SK-N-SH (cell line): ENCODE measurements at places on chromosomes 16 and 17. TPM values are rescaled to one million over a fixed set of nuclear protein-coding genes. Genes with fewer than 3 reads are reported as not detected.

GRCh38 chr16:49277766-49278566 lies 3.7 kb downstream of the CBLN1 start:
- H3K4me1 ChIP-seq: peaks cover 12% of the 10 kb centered on the region; the same call in 1 of the 2 replicates
- H3K27me3 ChIP-seq: peaks cover 28% of the 10 kb centered on the region
- H3K27ac ChIP-seq: no peak overlapping the region
- DNase-seq: no peak

GRCh38 chr16:24253192-24253591 lies 2.9 kb upstream of the CACNG3 start:
- H3K27me3 ChIP-seq: no peaks in the 10 kb centered on the region
- H3K4me3 ChIP-seq: no peak overlapping the region
- H3K4me1 ChIP-seq: no peaks in the 10 kb centered on the region
- DNase-seq: peak; percentile 68
- H3K36me3 ChIP-seq: no peaks in the 10 kb centered on the region

DNA sequence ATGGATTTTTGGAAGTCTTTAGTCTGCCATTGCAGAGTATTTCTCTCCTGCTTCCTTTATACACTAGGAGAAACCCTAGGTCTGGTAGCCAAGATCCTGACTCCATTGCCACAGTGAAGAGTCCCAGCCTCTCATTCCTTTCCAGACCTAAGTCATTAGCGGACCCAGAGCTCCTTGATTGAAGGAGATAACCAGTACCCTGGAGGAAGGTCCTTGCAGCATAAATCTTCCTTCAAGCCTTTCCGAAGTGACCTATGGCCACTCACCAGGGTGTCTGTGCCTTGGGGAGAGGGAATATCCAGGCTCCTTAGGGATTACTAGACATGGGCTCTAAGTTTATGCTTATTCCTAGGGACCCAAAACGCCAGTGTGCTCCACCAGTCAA lies 35.8 kb downstream of the BCL7C start:
- no peaks in the 10 kb centered on the region for H3K36me3 ChIP-seq
- H3K4me3 ChIP-seq: no peak overlapping the region
- H3K4me1 ChIP-seq: no peaks in the 10 kb centered on the region
- no peak for DNase-seq
- H3K27ac ChIP-seq: no peak overlapping the region

DNA sequence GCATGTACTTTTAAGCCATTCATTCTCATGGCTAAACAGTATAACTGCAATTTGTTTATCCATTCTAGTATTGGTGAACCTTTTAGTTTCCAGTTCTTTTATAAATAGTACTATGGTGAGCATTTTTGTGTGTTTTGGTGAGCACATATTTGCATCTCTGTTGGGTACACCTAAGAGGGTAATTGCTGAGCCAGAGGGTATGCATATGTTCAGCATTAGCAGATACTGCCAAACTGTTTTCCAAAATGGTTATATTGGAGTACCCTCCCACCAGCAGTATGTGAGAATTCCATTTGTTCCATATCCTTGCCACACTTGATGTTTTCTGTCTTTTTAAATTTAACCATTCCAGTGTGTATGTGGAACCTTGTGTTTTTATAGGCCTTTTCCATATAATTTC lies 54.1 kb upstream of the SLC12A3 start:
- H3K27ac ChIP-seq: no peak overlapping the region
- H3K27me3 ChIP-seq: no peaks in the 10 kb centered on the region
- no peak for DNase-seq
- peaks cover 28% of the 10 kb centered on the region for H3K4me1 ChIP-seq

Gene ST6GALNAC2
- 0.57 and 0.94 TPM in 2 replicates for polyA plus RNA-seq

DNA sequence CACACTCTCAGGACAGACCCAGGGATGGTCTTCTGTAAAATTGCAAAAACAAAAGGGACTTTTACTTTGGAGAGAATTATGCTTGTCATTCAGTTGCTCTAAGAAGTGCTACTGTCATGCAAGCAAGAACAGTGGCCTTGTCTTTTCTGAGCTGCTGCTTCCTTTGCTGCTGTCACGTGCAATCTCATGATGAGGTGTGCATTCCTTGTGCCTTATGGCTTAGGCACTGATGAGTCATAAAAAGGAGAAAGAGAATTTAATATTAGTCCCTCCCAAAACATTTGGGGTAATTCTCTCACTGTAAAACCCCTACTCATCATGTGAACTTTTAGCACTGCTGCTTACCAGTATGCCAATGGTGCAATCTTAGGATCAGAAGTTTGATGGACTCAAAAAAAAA lies 2051.3 kb downstream of the TP53TG3F start:
- H3K27me3 ChIP-seq: no peaks in the 10 kb centered on the region
- H3K4me1 ChIP-seq: no peaks in the 10 kb centered on the region
- H3K27ac ChIP-seq: no peak overlapping the region
- H3K4me3 ChIP-seq: no peak overlapping the region
- H3K36me3 ChIP-seq: no peaks in the 10 kb centered on the region
- no peak for DNase-seq

- peaks cover 27% of the 10 kb centered on the region; the same call in 1 of the 2 replicates for H3K4me1 ChIP-seq
- H3K27ac ChIP-seq: no peak overlapping the region; the same call in 1 of the 2 replicates
- DNase-seq: no peak
- H3K36me3 ChIP-seq: no peaks in the 10 kb centered on the region
- H3K4me3 ChIP-seq: no peak overlapping the region
These were observed 18.4 kb downstream of the LDHD start for GRCh38 chr16:75097941-75098901.

DNA sequence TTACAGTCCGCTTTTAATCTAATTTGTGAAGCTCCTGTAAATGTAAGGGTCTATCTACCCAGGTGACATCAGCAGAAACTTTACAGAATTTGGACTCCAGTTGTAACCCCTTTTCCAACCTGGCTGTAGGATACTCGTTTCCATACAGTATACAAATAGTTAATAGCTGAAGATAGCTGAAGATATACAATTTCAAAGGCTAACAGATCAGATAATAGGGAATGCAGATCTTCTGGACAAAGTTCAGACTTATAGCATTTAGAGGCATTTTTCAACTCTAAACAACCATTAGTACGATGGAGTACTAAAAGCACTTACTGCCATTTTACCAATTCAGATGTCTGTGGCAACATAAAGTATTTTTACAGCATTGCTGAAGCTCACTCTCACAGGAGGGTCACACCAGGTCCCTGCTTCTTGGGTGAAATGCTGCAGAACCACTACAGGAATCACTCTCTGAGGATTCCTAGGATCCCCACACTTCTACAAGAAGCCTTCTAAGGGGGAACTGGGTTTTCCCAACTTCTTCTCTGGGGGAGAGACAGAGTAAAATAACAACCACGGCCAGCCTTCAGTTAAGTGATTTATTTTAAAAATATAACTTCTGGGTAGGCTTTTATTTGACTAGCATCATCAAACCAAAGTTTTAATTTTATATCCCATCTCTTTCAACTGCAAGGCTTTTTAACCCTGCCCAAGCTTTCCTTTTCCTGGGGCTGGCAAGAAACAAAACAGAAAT lies 2.9 kb downstream of the VEZF1 start:
- peak overlapping the region; percentile 78 for H3K4me3 ChIP-seq
- peak overlapping the region; percentile 96 for H3K27ac ChIP-seq
- no peak for DNase-seq
- H3K4me1 ChIP-seq: peaks cover 55% of the 10 kb centered on the region

DNA sequence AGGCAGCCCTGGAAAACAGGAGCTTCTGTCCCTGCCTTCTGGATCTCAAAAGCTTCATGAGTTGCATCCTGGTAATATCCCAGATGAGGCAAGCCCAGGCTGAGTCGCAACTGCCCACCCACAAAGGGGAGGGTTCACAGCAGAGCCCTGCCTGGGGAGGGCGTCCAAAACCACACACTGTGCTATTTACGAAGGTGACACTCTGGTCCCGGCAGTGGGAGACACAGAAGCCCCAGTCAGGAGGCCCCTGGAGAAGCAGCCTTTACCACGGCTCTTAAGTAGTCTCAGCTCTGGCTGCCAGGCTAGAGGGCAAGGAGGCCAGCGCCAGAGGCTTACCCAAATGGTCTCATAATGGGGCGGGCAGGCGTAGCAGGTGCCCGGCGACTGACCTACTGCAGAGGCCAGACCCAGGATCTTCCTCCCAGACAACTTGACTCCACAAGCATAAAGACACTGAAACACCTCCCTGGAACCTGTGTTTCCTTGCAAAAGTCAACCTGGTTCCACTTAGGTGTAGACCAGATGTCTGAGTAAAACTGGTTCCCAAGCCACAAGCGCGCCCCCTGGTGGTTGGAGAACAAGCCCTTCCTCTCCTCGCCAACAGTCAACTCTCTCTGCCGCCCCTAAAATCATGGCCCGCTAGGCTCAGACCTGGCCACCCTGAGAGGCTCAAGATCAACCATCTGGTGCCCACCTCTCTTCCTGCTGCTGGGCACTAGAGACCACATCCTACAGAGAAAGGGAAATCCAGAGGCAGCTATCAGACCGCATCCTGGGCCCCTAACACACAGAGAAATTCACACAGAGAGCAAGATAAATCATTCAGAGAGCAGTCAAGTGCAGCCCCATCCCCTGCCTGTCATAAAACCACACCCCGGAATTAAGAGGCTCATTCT lies 5.2 kb downstream of the AXIN2 start:
- H3K4me1 ChIP-seq: peaks cover 13% of the 10 kb centered on the region; the same call in 1 of the 2 replicates
- H3K27ac ChIP-seq: no peak overlapping the region
- H3K27me3 ChIP-seq: no peaks in the 10 kb centered on the region

- H3K36me3 ChIP-seq: no peaks in the 10 kb centered on the region
- H3K27me3 ChIP-seq: no peaks in the 10 kb centered on the region
- no peak overlapping the region for H3K4me3 ChIP-seq
- no peak for DNase-seq
These were observed 7.6 kb downstream of the CYTH1 start for GRCh38 chr17:78774453-78774852.

Gene CX3CL1
- 5.8 and 6.8 TPM in 2 replicates for polyA plus RNA-seq

- DNase-seq: no peak
- H3K4me3 ChIP-seq: no peak overlapping the region
- H3K36me3 ChIP-seq: no peaks in the 10 kb centered on the region
- no peaks in the 10 kb centered on the region for H3K4me1 ChIP-seq
- peak overlapping the region; percentile 70; the same call in 1 of the 2 replicates for H3K27ac ChIP-seq
- no peaks in the 10 kb centered on the region for H3K27me3 ChIP-seq
These were observed 90.5 kb upstream of the HSBP1 start for GRCh38 chr16:83717308-83717707.

DNA sequence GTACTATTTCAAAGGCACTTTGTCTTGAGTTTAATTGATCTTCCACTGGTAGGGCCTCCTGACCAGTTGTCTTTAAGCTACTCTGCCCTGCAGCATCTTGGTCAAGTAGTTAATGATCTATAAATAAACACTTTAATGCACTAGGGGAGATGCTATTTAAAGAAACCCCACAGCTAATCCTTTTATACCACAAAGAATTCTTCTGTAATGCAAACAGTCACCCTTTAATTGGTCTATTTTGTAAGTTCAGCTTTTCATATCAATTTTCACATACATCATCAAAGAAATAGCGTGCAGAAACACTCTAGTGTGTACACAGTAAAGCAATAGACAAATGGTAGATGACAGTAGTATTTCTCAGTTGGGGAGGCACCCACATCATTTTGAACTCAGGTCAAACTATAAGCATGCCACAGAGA lies 70.3 kb downstream of the PMP22 start:
- no peak for DNase-seq
- H3K27ac ChIP-seq: no peak overlapping the region
- H3K36me3 ChIP-seq: no peaks in the 10 kb centered on the region
- no peak overlapping the region for H3K4me3 ChIP-seq

- no peak overlapping the region for H3K4me3 ChIP-seq
- no peaks in the 10 kb centered on the region for H3K4me1 ChIP-seq
- H3K27ac ChIP-seq: no peak overlapping the region
These were observed 55.4 kb downstream of the ABAT start for GRCh38 chr16:8729779-8730334.

Gene CMTM2
- polyA plus RNA-seq: not detected in 2 replicates

GRCh38 chr17:40419559-40420331 lies 2.0 kb upstream of the TOP2A start:
- H3K4me1 ChIP-seq: peaks cover 10% of the 10 kb centered on the region
- no peaks in the 10 kb centered on the region for H3K36me3 ChIP-seq
- DNase-seq: peak; percentile 47
- H3K27ac ChIP-seq: peak overlapping the region; percentile 29; the same call in 1 of the 2 replicates
- no peak overlapping the region for H3K4me3 ChIP-seq
- no peaks in the 10 kb centered on the region for H3K27me3 ChIP-seq

GRCh38 chr17:76432712-76433336 lies 20.1 kb downstream of the UBE2O start:
- H3K27ac ChIP-seq: no peak overlapping the region
- no peaks in the 10 kb centered on the region for H3K27me3 ChIP-seq
- H3K4me1 ChIP-seq: peaks cover 8% of the 10 kb centered on the region; the same call in 1 of the 2 replicates
- no peak for DNase-seq

Gene CMTM1
- 3.1 and 3.7 TPM in 2 replicates for polyA plus RNA-seq

Gene GJC1
- polyA plus RNA-seq: 15.2 and 15.6 TPM in 2 replicates

DNA sequence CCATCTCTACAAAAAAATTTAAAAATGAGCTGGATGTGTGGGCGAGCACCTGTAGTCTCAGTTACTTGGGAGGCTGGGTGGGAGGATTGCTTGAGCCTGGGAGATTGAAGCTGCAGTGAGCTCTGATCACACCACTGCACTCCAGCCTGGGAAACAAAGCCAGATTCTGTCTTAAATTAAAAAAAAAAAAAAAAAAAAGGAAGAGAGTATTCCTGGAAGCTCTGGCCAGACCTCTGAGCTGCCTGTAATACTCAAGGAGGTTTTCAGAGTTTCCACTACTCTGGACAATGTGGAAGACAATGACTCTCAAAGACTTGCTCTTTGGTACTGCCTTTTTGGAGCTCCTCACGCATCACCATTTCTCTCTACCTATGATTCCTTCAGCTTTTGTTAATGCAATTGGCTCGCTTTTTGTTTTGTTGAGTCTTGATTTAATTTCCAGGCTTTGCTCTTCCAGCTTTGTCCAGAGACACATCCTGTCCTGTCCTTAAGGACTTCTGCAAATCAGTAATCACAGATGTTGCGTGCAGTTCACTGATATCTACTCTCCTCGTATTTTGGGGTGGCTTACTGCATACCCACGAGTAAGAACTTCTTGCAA lies 10.8 kb downstream of the CHD9 start:
- no peaks in the 10 kb centered on the region for H3K27me3 ChIP-seq
- DNase-seq: no peak

- H3K27me3 ChIP-seq: no peaks in the 10 kb centered on the region
- DNase-seq: no peak
- H3K27ac ChIP-seq: no peak overlapping the region
- H3K36me3 ChIP-seq: peaks cover 12% of the 10 kb centered on the region
- peaks cover 22% of the 10 kb centered on the region; the same call in 1 of the 2 replicates for H3K4me1 ChIP-seq
These were observed 1.2 kb downstream of the LCAT start for GRCh38 chr16:67942510-67943255.

Gene KCNAB3
- polyA plus RNA-seq: 4.4 and 5.1 TPM in 2 replicates

DNA sequence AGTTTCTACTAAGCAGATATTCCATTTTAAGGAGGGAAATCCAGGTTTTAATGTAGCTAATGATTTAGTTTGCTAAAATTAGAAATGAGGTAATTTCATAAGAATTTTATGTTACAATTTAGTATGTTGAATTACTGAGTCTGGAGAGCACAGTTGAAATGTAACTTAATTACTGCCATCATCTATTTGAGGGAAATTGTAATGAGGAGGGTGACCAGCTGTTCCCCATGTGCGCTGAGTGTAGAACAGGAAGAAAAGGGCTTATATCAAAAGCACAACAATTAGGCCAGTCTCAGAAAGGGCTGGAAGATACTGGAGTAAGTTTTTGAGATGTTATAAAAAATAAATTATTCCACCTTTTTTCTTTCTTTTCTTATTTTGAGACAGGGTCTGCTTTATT lies 735.1 kb upstream of the GOT2 start:
- no peaks in the 10 kb centered on the region for H3K36me3 ChIP-seq
- H3K4me1 ChIP-seq: no peaks in the 10 kb centered on the region
- no peaks in the 10 kb centered on the region for H3K27me3 ChIP-seq
- H3K4me3 ChIP-seq: no peak overlapping the region
- no peak overlapping the region for H3K27ac ChIP-seq
- no peak for DNase-seq

Gene CACNA1G
- 0.15 and 0.21 TPM in 2 replicates for polyA plus RNA-seq

- H3K4me3 ChIP-seq: no peak overlapping the region
- no peaks in the 10 kb centered on the region for H3K27me3 ChIP-seq
- no peak for DNase-seq
- H3K36me3 ChIP-seq: no peaks in the 10 kb centered on the region
- no peaks in the 10 kb centered on the region for H3K4me1 ChIP-seq
- no peak overlapping the region for H3K27ac ChIP-seq
These were observed 196.2 kb upstream of the DYNLRB2 start for GRCh38 chr16:80344570-80344969.
